ENCODE measurements at places on chromosomes 3 and 15. TPM values are rescaled to one million over a fixed set of nuclear protein-coding genes. Genes with fewer than 3 reads are reported as not detected.

DNA sequence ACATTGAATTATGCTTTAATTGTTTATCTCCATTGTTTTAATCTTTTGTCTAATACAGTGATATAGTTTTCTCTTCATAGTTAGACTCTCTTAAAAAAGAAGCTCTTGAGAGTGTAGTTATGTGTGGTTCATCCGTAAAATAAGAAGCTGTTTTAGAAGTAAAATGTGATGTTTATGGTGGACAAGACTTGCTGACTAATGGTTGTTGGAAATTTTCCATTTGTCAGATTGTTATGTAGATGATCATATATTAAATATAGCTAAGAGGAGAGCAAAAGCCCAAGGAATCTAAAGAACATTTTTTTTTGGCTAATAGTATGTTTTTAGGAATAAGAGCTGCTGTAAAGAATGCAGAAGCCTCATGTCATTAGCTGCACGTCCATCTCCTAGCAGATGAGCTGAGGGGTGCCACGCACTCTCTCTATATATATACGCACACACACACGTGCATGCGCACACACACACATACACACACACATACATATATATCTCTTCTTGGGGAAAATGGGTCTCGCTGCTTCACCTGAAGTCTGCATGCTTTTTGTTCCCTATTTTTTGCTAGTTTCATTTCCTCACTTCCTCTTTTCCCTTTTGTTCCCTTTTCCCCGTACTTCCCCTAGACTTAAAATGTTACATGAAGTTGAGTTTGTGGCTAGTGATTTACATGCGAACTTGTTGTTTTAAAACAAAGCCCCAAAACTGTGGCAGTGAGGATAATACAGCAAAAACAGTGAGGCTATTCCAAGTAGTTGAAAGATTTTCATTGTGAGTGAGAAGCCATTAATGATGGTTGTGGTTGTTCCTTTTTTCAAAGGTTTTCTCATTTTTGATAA is 107.8 kb downstream of the MBNL1 start:
- no peak for DNase-seq

GRCh38 chr15:35506272-35506870 is 39.6 kb downstream of the DPH6 start:
- no peak for DNase-seq

Gene RPL39L
- polyA plus RNA-seq, result 19.6 TPM

GRCh38 chr15:81087694-81088093 is 46.4 kb upstream of the CFAP161 start:
- DNase-seq, result no peak

GRCh38 chr15:81377871-81378270 is 3.9 kb upstream of the TMC3 start:
- no peak for DNase-seq

DNA sequence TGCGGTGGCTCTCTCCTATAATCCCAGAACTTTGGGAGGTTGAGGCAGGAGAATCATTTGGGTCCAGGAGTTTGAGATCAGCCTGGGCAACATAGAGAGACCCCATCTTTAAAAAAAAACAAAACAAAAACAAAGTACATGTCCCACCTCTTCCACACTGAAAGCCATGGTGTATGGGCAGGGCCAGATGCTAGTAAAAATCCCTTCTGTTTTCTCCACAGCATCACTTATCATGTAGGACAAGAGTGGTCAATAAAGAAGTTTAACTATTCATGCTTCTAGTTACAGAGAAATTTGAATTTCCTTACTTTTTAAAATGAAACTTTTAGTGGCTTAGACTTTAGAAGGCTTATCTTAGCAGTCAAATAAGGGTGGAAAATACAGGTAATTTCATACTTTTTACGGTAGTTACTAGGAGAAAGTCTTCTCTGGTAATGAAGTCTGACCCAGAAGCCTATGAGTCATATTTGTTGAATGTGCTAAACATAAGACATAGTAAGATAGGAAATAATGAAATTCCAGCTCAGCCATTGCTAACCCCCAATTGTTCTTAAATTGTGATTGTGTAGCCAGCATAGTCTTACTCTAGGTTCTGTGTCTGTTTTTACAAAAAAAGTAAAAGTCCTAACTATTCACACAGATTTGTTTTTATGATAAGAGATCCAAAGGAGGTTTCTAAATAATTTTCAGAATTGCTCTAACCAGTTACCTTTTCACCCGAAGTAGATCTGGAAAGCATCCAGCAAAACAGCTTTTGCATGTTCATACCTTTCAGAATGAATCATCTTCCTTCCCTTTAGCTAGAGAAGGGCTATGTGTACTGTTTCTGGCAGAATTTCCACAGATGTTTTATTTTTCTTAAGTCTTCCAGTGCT is 16.4 kb upstream of the ZNF609 start:
- DNase-seq, result no peak

DNA sequence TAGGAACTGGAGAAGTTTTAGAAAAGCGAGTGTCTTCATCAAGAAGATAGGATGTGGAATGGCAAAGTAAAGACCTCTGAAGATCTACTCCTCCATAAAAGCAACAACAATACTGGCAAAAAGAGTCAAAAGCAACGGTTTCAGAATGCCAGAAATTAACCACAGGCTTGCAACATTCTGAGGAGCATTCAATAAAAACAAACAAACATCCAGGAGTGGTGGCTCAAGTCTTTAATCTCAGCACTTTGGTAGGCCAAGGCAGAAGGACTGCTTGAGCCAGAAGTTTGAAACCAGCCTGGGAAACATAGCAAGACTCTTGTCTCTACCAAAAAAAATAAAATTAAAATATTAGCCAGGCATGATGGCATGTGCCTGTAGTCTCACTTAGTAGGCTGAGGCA is 143.2 kb upstream of the HACD2 start:
- no peak for DNase-seq

DNA sequence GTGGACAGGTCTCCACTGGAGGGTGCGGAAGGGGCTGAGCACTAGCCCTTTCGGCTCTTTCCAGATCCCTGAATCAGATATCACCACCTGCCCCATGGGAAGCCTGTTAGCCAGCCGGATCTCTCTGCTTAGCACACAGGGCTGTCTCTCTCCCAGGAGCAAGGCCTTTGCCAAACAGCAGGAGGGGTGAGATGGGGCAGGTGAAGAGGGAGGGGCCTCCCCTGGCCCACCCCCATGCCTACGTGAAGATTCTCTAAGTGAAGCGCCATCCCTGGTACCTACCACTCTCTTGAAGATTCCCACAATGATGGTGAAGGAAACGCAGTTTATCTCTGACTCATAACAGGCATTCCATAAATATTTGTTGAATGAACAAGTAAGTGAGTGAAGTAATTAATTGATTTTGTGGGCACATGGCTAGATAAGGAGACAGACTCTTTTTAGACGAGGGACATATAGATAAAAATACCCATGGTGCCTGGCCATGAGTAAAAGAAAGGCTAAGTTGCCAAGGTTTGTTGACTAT is 19.6 kb upstream of the HCN4 start:
- DNase-seq, result no peak

DNA sequence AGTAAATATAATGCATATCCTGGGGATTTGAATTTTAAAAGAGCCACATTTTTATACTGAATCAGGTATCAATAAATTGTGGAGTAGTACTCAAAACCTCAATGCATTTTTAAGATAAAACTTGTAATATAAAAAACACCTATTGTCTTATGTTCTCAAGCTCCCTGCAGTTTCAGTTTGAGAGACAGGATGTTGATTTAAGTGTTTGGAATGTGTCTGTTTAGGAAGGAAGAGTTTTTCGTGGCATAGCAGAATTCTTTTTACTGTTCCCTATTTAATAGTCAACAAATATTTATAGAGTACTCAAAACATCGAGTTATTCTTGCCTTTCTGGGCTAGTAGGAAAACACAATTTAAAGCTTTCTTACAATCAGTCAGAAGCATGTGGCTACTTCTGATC is 146.1 kb upstream of the BCHE start:
- no peak for DNase-seq

Gene CYB561D2
- polyA plus RNA-seq, result 15.1 TPM

DNA sequence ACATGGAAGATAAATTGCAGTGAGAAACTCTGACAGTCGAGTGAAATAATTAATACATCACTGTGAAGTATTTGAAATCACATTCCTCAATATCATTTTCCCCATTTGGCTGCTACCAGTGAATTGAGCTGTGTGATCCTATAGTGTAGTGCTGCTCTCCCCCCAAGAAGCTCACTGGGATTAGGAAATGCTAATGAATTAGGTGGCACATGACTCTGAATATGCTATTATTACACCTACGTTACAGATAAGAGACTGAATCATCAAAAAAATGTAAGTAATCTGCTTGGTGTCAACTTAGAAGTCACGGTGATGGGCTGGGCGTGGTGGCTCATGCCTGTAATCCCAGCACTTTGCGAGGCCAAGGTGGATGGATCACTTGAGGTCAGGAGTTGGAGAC is 34.7 kb upstream of the SYNM start:
- DNase-seq, result no peak

Gene COL6A5
- 0.05 TPM for polyA plus RNA-seq

Gene GOLGA6L2
- not detected for polyA plus RNA-seq

DNA sequence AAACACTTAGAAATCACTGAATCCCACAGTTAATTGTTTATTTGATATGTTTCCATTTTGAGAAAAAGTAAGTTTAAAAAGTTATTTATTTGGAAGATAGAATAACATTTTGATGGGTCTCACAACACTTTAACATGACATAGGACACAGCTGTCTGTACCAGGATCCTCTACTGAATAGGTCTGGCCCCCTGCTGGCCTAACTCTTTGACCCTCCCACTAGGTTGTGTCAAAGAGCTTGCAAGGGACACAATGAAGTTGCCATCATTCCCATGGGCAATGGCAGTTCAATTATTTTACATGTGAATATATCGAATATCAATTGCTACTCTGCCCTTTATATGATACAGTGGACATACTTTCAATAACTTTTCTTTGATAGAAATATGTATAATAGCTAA is 138.9 kb downstream of the EPHA3 start:
- no peak for DNase-seq

GRCh38 chr3:59866076-59866475 is 816.3 kb upstream of the CFAP20DC start:
- no peak for DNase-seq

DNA sequence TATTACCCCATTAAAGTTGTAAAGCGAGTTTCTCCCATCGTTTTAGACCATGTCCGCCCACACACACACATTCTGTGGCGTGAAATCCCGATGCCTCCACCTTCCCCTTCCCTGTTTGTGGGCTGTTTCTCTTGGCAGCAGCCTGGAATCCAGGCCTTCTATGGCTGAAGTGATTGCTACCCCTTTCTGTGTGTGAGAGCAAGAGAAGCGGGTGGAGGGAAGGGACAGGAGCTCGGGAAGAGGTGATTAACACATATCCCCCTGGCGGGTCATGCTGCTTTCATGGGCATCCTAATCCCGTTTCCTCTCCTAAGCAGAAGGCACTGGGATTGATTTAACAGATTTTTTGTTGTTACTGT is 283.8 kb upstream of the RGMA start:
- DNase-seq, result no peak

- no peak for DNase-seq
Measured at GRCh38 chr3:167054926-167055325, 325.2 kb downstream of the ZBBX start.

DNA sequence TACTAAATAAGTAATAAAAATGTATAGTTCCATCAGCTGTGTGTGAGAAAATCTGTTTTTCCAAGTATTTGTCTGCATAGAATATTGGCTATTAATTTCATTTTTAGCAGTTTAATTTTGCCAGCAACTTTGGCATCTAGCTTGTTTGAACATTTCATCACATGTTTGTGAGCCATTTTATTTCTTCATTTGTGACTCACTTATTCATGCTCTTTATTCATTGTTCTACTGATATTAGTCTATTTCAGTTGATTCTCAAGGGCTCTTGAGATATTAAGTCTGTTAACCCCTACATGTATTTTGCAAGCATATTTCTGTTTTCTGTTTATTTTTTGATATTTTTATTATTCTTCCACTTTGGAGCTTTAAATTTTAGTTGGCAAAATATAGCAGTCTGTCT is 74.0 kb upstream of the PHLDB2 start:
- DNase-seq, result no peak

DNA sequence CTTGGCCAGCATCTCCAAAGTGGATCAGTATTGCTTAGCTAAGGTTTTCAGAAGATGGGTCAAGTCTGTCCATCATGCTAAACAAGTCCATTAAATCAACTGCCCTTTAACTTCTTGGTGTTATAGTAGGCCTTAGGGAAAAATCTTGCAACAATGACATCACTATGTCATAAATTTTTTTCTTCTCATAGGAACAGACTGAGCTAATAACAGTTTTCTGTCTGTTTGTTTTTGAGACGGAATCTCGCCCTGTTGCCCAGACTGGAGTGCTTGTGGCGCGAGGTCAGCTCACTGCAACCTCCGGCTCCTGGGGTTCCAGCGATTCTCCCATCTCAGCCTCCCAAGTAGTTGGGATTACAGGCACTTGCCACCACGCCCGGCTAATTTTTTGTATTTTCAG is 94.2 kb downstream of the EFL1 start:
- no peak for DNase-seq

DNA sequence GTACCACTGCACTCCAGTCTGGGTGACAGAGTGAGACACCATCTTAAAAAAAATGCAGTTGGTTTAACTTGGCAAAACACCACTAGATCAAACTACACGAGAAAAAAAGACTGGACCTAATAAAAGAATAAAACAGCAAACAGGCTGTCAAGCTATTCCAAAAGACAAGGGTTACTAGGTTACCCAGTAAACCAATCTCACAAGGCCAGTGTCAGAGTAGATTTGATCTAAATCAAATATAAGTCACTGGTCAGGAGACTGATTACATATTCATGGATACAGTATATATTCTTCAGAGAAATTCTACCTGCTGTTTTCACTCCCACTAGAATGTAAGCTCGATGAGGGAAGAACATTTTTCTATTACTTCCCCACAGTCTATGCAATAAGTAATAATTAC is 2.5 kb upstream of the GANC start:
- no peak for DNase-seq

DNA sequence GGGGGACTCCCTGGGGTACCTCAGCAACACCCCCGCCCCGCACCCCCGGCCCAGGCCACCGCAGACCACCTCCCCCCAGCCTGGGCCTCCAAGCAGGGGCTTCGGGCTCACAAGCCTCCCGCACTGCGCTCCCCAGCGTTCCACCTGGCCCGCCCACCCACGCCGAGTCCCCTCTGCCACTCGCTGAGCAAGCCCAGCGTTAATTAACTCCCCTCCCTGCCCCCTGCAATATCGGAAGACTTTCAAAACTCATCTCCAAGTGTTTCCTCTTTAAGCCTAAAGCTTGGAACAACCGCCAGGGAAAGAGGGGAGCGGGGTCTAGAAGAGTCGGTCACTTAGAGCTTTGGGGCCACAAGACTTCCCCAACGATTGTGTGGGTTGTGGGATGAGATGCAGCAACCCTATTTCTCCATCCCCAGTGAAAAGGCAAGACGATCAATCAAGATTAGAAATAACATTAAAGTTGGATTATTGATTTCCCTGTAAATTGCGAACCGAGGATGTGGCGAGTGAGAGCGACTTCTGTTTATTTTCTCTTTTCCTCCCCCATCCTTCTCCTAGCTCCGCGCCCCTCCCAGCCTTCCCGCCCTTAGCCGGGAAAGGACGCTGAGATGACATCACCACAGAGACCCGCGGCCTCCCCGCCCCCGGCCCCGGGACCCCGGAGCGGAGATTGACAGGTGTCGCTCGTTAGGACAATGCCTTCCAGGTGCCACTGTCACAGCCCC is 30.2 kb downstream of the NR2F2 start:
- DNase-seq, result peak; percentile 65

- no peak for DNase-seq
Measured at GRCh38 chr15:35925275-35926006, 379.5 kb upstream of the DPH6 start.
